ENCODE measurements at places on chromosomes 12 and 14.
A peak's percentile ranks its signal among the peaks of the same experiment; 100 is the strongest.

- no peak for DNase-seq
These were observed 48.8 kb upstream of the ESRRB start for GRCh38 chr14:76326918-76327689.

DNA sequence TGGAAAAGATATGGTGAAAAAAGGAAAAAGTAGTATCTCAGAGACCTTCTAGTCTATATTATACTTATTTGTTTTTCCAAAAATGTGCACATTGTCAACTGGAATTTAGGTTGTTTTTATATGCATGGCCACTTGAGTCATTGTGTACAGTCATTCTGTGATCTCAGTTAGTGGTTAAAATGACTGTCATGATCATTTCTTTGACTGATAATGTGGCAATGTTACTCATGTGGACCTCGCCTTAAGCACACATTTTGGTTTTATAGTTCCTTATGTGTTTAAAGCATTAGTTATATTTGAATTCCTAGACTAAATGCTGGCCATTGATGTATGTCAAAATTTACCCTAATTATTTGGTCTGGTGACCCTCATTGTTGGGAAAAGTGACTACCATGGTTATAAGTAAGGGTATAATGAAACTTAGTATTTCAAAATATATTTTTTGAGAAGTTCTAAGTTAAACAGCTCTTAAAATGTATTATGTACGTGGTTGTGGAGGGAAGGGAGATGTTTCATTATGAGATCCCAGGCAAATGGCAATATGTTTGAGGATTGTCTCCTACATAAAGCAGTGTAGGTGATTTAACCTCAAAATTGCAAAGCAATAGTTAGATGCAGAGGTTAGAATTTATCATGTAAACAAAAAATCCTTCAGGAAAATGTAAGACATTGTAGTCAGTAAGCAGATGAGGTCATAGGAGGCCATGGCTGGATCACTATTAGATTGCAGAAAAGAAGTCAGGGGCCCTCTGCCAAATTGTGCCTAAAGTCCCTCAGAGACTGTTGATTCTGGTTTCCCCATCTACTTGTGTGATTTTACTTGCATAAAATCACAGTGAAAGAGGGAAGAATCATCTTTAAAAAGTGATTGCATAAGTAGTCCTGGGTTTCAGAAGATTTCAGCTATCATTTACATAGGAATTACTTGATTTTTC, 17.5 kb downstream of the PNMA1 start:
- no peak for DNase-seq

DNA sequence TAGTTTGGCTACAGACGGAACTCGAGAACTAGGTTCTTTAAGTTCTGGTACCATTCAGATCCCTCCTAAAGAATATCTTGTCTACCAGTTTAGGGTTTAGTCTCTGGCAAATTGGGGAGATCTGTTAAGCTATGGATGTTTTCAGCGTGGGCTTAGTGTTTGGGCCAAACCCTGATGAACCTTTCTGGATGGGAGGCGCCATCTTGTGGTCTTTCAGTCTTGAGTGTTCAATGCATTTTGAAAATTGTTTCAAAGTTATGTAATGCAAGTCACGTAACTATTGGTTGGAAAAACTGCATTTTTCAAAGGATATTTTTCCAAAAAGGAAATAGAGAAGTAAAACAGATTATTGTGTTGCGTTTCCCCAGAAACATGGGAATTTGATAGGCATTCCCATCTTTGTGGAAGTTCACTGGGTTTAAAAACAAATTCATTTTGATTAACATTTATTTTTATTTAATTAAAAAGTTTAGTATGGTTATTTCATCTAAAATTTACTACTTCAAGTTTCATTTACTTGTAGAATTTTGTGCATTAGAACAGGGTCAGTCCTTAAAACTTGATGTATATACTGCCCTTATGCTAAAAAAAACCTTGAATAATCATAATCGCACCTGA, 169.0 kb downstream of the PRIMA1 start:
- no peak for DNase-seq

GRCh38 chr12:47377414-47378221, 297.9 kb upstream of the AMIGO2 start:
- DNase-seq = no peak

DNA sequence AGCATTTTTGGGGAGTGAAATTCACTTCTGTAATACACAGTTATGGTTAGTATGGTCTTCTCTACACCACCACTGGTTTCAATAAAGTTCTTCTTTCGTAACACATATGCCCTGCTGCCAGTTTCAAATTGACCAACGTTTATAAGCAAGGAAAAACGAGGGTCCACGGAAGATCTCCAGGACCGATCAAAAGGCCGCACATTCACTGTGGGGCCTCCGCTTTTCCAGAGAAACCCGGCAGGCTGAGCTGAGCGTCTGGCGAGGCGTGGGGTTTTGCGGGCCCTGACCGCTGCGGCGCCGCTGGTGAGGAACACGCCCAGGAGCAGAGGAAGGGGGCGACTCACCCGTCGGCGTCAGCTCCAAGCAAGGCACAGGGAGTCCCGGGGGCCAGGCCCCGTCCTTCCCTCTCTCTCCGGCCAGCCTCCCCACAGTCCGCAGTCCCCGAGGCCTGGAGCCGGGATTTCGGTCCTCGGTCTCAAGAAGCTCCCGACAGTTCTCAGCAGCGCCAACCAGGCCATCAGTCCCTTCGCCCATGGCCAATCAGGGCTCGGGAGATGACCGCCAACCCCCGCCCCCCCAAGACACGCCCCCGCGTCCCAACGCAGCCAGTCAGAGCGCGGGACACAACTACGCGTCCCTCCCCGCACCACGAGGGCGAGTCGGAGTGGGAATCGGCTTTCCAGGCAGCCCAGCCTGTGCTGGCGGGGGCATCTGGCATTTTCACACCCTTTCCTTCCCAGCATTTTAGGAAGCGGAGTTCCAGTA, at the start of gene MTERF2:
TSS of gene MTERF2 (minus strand) at position 522 of the 765 bp plus-strand sequence. CDS start 8,432 bp downstream, outside the sequence.
- peak; percentile 59 for DNase-seq

GRCh38 chr12:108325018-108325358, 14.1 kb downstream of the CMKLR1 start:
- no peak for DNase-seq

DNA sequence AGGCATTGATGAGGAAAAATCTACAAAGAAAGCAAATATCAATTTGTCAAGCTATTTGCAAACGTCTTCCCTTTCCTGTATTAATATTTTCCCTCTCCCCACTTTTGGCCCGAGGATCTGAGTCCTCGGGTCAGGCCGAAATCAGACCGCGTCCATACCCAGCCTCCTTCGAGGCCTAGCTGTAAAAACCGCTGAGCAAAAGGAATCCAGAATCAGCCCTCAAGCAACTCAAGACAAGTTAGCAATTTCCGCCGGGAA, 353 bp upstream of the MAPK1IP1L start:
- DNase-seq = no peak

DNA sequence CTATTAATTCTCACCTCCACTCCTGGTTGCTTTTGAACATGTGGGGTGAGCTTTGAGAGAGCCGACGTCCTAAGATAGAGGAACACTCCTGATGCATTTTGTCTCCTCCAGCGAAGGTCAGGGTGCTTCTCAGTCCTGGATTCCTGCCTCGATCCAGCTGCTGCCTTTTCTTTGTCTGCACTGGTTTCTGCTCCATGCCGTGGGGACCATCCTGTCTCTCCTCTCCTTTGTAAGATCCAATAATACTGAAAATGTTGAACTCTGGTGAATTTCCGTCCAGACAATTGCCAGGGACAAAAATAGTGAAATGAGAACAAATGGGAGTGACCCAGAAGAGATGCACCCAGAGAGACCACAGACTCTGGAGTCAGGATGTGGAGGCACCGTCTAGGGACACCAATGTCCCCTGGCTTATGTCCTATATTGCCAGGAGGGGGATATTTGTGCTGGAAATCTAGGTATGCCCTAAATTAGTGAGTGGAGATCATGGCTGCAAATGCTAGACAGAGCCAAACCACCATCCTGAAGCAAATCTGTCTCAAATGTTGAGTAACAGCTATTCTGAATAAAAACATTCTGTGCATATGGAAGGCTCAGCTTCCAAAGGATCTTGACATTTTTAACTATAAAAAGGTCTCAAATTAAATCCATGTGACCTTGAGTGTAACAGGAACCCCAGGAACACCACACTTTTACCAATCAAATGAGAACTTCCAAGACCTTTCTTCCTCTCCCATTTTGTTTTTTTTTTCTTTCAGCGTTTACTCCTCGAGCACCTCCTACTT, 170.9 kb downstream of the PPM1H start:
- no peak for DNase-seq

- DNase-seq = no peak
These were observed 104.0 kb downstream of the GPR135 start for GRCh38 chr14:59360923-59361794.

- no peak for DNase-seq
These were observed 71.7 kb upstream of the RIN3 start for GRCh38 chr14:92441751-92442504.

DNA sequence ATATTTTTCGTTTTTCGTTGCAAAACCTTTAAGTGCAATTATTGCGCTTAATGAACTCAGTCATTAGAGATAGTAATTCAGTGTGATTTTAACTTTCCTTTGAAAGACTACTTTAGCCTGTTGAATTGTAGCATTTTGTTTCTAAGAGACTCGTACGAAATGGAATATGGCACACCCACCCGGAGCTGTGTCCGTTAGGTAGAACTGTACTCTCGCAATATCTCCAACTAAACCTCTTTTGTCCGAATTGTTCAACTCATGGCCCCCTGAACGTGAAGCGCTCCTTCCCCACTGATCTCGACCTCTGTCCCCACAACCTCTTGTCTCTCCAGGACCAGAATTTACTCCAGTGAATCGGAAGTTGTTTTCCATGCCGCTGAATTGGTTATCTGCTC, 800 bp downstream of the PCNX4 start:
- DNase-seq = no peak

GRCh38 chr12:80277732-80278131, 166.3 kb upstream of the PTPRQ start:
- DNase-seq = no peak

DNA sequence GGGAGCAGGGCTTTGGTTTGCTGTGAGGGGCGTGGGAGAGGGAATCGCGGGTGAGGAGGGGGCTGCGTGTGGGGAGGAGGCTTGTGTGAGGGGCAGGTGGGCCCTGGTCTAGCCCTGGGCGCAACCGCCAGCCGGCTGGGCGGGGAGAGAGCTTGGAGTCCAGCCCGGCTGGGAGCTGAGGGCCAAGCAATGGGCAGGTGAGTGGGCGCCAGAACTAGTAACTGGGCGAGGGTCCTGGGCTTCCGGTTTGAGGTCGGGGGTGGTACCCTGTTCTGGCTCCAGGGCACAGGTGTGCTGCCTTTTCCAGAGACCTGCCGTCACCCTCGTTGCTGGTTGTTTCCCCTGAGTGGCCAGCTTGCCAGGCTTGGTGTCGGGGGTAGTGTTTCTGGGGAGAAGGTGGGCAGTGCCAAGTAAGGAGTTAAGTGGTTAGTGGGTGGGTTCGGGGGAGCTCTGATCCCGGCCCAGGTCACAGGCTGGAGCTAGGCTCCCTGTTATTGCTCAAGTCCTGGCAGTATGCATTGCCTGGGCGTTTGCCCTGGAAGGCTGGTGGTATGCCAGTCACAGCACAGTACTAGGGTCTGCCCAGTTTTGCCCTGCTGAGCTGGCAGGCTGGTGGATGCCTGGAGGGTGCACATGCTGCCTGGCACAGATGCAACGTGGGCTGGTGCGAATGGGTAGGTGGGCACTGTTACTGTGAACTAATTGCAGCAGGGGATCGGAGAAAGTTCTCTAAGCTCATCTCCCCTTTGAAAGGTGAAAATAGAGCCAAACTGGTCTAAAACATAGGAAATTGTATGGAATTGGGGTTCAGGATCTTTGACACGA, 683 bp downstream of the CIPC start:
- DNase-seq = no peak

DNA sequence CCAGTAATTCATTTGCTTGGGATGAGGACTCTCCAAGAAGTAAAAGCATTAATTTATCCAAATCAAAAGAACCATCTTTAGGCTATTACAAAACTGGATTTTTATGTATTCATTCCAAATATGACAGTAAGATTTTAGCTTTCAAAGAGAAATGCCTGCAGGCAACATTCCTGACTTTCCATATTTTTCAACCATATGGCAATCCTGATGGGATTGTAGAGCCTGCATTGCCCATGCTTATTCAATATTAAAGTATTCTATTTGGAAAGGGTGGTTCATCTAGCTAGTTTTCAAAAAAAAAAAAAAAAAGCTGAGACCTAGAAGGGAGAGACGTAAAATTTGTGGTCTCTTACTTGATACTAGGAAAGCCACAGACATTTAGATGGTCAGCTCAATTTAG, 1253.7 kb downstream of the LRFN5 start:
- DNase-seq = no peak

DNA sequence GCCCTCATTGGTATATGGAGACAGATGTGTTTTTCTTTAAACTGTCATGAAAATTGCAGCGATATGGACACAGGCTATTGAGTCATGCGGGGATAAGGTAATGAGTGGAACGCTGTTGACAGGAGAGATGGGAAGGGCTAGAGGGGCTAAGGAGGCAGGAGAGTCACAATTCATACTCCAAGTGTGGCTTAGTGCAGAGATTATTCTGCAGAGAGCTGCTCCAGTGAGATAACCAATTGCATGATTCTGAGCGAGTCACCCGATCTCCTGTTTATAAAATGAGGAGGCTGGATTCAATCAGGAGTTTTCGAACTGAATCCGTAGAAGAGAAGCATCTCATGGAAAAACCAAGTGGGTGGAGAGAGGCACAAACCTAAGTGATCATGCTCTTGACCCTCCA, 106.4 kb upstream of the PLEKHG7 start:
- DNase-seq = no peak

DNA sequence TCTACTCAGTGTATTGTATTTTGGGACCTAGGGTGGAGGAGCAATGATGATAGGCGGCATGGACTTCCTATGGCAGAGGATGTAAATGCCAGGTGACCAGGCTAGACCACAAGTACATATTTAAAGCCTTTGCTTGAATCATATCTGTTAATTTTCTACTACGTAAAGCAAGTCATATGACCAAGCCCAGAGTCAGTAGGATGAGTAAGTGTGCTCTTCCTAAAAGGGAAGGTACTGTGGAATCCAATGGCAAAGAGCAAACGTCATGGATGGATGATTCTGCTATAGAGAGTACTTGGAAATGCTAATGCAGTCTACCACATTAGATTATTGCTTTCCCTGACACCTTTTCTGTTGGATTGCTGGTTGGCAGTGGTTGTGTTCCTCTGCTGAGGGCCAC, 16.8 kb downstream of the GPATCH2L start:
- DNase-seq = no peak

- no peak for DNase-seq
These were observed 143.7 kb upstream of the DIO2 start for GRCh38 chr14:80354860-80355581.

Data from stimulated activated CD8-positive, alpha-beta memory T cell treated with anti-CD3 and anti-CD28 coated beads, Interleukin-7, amount 100 ng/mL, for 1 hour (primary cell).